ENCODE measurements at places on chromosomes 2 and 18.

DNA sequence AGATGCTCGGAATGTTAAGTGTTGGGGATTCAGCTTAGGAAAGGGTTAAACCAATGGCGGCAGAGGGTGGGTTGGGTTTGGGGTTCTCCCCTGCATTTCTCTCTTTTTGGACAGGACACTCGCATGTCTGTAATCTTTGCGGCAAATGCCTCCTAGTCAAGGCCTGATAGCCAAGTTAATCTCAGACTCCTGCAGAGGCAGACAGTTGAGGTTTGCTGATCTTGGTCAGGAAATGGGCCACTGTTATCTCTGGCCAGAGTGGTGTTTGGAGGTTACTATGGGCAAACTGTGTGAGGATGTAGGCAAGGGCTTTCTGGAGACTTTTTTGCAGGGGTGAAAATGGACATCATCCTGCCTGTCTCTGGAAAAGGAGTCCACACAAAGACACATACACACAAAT, 188.8 kb downstream of the SETBP1 start:
- DNase-seq = no peak

GRCh38 chr2:99662761-99663341, 173.0 kb upstream of the REV1 start:
- DNase-seq = no peak

DNA sequence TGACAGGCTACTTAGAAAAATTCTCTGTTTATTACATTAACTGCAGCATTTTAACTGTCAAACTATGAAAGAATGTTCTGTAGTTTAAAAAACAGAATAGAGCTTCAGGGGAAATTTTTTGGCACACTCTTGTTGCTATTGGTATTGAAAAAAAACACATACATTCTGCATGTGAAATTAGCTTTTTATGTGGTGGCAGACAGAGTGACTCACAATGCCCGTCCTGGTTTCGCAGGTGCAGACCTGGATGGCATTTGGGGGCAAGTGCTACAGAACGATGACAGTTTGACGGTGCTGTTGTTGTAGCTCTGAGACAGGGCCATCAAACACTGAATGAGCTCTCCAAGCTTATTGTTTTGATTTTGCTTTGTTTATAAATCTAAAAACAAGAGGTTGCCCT, 105.0 kb upstream of the MAP3K20 start:
- peak; percentile 32 for DNase-seq

DNA sequence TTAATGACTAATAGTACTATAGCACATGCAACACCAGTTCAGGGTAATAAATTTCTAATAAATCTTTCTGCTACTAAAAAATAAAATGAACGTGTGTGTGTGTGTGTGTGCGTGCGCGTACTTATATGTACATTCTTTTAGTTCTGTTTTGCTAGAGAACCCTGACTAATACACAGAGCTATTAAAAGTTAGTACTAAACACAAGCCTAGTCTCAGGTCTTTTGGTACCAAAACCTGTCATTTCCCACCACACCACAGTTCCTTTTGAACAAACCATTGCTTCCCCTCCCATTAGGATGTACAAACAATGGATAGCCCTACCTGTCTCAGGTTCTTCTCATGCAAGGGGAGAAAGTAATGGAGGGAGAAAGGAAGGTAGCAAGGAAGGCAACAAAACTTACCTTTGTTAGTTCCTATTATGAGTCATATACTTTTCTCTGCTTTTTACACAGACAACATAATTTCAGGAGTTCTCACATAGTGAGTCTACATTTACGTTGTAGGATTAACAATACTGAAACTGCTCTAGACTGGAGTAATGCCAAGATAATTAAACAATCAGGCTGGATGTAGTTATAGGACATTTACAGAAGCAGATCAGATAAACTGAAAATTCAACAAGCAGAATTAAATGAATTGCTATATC, 427.2 kb downstream of the KCNJ3 start:
- no peak for DNase-seq

- no peak for DNase-seq
Observed at GRCh38 chr2:185318271-185318724, 420.3 kb upstream of the FSIP2 start.

Data from stimulated activated CD8-positive, alpha-beta memory T cell treated with anti-CD3 and anti-CD28 coated beads, Interleukin-7, amount 100 ng/mL, for 4 hours (primary cell).